GM12891 (cell line): ENCODE measurements at places on chromosomes 2 and 18.

DNA sequence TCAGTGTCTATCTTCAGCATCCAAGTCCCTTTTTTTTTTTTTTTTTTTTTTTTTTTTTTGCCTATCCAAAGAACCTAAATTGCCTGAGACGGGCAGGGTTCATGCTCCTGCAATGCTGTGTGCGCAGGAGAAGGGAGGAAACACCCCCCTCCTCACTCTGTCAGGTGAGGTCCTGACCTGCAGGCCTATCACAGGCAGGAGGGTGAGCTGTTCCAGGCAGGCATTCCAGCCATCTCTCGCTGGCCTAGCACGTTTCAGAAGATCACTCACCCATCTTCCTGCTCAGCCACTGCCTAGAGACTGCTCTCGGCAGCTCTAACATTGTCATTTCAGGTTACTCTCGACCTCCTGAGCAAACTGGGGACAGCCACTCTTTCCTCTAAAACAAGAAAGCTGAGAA, 48.4 kb upstream of the LAPTM4A start:
- DNase-seq, result no peak

- no peak for DNase-seq
Measured at GRCh38 chr2:9380702-9381628, 42.4 kb downstream of the ITGB1BP1 start.

DNA sequence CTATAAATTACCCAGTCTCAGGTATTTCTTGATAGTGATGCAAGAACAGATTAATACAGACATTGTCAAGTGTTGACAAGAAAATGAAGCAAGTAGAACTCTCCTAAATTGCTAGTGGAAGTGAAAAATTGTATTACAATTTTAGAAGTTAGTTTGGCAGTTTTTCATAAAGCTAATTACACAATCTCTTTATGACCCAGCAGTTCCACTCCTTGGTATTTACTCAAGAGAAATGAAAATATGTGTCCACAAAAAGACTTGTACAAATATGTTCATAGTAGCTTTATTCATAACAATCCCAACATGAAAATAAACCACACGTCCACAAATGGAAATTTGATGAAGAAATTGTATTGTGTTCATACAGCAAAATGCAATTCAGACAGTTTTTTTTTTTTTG, 49.4 kb downstream of the PDE1A start:
- no peak for DNase-seq

DNA sequence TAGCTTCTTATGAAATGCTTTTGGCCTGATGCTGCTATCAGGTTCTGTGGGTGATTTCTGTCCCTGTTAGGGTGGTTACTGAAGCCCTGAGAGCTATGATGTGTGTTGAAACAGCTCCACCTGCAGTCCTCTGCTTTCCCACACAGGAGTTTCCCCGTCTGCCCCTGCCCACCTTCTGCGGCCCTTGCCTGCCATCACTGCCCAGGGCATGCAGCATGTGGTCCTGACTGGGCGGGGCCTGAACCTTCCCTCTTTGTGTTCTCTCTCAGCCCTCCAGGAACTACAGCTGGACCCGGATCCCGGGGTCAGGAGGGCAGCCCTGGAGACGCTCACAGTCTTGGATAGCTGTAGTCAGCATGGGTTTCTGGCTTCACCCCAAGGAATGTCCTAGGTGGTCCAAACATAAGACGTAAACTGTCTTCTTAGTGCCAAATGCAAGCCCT, 21.4 kb downstream of the HJURP start:
- no peak for DNase-seq

- no peak for DNase-seq
Measured at GRCh38 chr2:221197225-221197856, 374.8 kb downstream of the EPHA4 start.

GRCh38 chr2:26185954-26186770, 13.3 kb downstream of the GAREM2 start:
- DNase-seq, result no peak

GRCh38 chr18:59311631-59312030, 6.8 kb downstream of the CPLX4 start:
- no peak for DNase-seq

- no peak for DNase-seq
Measured at GRCh38 chr2:134443814-134444480, 190.1 kb downstream of the MGAT5 start.
